ENCODE measurements at places on chromosomes 2 and 18.
A peak's percentile ranks its signal among the peaks of the same experiment; 100 is the strongest.

DNA sequence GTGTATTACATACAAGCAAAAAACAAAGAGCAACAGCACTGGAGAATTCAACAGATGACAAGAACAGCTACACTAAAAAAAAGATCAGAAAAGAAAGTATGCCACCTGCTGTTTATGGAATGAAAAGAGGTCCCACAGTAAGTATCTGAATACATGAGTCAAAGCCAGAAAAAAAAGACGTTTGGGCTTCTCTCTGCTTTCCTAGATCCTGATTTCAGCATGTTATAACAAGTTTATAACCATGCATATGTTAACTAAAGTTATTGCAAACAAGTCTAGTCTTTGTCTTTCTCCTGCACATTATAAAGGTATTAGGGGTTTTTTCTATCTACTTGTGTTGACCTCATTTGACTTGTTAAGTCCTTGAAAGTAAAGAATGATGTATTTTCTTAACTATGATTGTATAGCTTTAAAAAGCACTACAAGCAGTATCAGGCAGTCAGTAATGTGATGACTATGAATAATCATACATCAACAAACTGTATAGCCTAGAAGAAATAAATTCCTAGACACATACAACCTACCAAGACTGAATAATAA lies 108.5 kb upstream of the COL5A2 start:
- no peaks in the 10 kb centered on the region for H3K36me3 ChIP-seq
- H3K27ac ChIP-seq, result no peak overlapping the region
- no peaks in the 10 kb centered on the region for H3K4me1 ChIP-seq

GRCh38 chr2:223925106-223925505 lies 20.0 kb downstream of the WDFY1 start:
- H3K27ac ChIP-seq, result no peak overlapping the region
- no peak overlapping the region for H3K4me3 ChIP-seq
- DNase-seq, result no peak
- peaks cover 38% of the 10 kb centered on the region for H3K36me3 ChIP-seq

- DNase-seq, result no peak
- H3K36me3 ChIP-seq, result peaks cover 54% of the 10 kb centered on the region
- no peak overlapping the region for H3K4me3 ChIP-seq
- H3K27ac ChIP-seq, result no peak overlapping the region
Observed at GRCh38 chr2:96625571-96626552, 12.2 kb downstream of the KANSL3 start.

DNA sequence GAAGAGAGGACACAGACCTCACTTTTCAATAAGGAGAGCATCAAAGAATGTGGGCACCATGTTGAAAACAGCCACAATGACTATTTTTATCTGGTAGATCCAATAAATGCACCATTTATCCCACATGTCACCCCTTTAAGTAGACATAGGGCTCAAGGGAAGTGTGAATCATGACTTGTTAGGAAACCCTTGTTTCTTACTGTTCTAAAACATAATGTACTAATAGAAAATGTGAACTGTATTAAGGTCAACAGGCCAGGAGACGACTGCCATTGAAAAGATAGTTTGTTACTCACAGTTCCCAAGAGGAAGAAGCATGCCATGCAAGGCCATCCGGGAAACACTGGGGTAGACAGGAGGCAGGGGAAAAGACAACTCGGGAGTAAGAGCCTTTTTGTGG lies 137.7 kb downstream of the EN1 start:
- H3K36me3 ChIP-seq, result no peaks in the 10 kb centered on the region
- no peak for DNase-seq
- peaks cover 3% of the 10 kb centered on the region for H3K4me1 ChIP-seq
- H3K27me3 ChIP-seq, result no peaks in the 10 kb centered on the region
- no peak overlapping the region for H3K27ac ChIP-seq

- H3K4me1 ChIP-seq, result peaks cover 5% of the 10 kb centered on the region
- H3K36me3 ChIP-seq, result no peaks in the 10 kb centered on the region
- no peak overlapping the region for H3K4me3 ChIP-seq
- H3K27me3 ChIP-seq, result no peaks in the 10 kb centered on the region
Observed at GRCh38 chr18:36485772-36486171, 188.3 kb downstream of the FHOD3 start.

DNA sequence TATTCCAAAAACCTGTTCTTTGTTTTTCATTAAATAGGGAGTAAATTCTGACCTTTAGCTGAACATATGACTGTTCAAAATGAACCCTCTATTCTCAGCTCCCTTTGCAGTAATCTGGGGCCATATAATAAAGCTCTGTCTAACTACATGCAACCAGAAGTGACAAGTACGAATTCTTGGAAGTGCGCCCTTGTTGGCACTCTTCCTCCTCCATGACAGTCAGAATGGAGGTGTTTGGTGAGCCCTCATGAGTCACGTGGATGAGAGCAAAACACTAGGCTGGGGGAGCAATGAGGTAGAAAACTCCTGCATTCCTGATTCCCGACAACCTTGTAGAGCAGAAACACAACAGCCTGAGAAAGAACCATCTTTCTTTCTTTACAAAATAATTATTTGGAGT lies 552.9 kb downstream of the FBXO15 start:
- no peak overlapping the region for H3K4me3 ChIP-seq
- no peaks in the 10 kb centered on the region for H3K36me3 ChIP-seq
- H3K27ac ChIP-seq, result no peak overlapping the region
- H3K4me1 ChIP-seq, result no peaks in the 10 kb centered on the region

DNA sequence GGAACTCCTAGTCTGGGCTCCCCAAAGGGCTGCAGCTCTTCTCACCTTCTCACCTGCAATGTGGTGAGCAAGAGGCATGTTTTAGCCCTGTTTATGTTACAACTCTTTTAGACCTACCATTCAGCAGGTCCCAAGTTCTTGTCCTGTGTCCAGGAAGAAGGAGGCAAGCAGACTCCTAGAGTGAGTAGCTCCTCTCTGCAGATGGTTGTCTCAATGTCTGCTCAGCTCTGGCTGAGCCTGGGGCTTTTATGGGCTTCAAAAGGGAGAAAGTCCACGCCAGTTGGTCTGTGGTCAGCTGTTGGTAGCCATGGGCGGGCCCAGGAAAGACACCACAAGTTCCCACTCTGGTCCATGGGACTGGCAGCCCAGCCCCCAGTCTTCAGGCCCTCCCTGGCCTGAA lies 148.1 kb upstream of the HS6ST1 start:
- H3K4me3 ChIP-seq, result no peak overlapping the region
- no peak overlapping the region for H3K27ac ChIP-seq
- H3K27me3 ChIP-seq, result no peaks in the 10 kb centered on the region
- H3K36me3 ChIP-seq, result peaks cover 25% of the 10 kb centered on the region

DNA sequence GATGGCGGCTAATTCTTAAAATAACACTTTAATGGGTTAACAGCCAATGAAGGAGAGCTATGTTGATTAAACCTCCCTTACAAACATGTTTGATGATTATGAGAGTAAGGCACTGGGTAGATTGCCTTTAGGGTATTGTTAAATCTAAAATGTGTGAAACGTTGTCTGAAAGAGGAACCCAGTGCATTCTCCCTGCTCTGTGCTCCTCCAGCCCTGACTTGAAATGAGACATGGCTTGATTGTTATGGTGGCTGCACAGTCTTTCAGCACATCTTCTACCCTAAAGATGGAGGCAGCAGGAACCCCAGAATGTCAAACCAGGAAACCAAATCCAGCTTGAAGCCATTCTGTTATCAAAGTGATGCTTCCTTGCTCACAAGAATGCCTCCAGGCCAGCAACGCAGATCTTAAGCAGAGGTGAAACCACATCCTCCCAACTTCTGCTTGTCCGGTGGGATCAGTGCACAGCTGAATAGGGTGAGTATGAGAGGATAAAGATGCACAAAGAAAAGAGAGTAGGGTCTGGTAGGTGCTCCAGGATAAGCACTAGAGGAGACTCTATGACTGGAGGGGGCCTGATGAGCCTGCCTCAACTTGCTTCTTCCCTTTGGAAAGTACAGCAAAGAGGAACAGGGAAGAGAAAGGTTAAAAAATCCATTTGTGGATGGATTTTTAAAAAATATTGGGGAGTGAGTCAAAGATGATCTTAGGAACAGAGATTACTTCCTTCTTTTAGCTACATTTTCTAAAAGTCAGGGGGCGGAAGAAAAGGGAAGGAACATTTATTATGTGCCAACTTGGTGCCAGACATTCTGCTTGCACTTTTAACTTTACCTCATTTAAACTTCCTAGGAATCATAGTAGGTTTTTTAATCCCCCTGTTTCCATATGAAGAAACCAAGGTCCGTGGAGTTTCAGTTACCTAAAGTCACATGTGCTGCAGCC lies 523.0 kb downstream of the TXNL1 start:
- H3K27me3 ChIP-seq, result peaks cover 2% of the 10 kb centered on the region
- no peak overlapping the region for H3K27ac ChIP-seq
- no peaks in the 10 kb centered on the region for H3K36me3 ChIP-seq
- H3K4me3 ChIP-seq, result no peak overlapping the region
- peaks cover 2% of the 10 kb centered on the region for H3K4me1 ChIP-seq

GRCh38 chr18:361941-362310 lies 94.1 kb upstream of the THOC1 start:
- no peak overlapping the region for H3K27ac ChIP-seq
- peaks cover 9% of the 10 kb centered on the region for H3K4me1 ChIP-seq
- no peaks in the 10 kb centered on the region for H3K36me3 ChIP-seq

- H3K27me3 ChIP-seq, result no peaks in the 10 kb centered on the region
- no peaks in the 10 kb centered on the region for H3K4me1 ChIP-seq
- DNase-seq, result no peak
- H3K36me3 ChIP-seq, result peaks cover 5% of the 10 kb centered on the region
- H3K27ac ChIP-seq, result no peak overlapping the region
Observed at GRCh38 chr2:68825866-68826265, 45.3 kb downstream of the BMP10 start.

DNA sequence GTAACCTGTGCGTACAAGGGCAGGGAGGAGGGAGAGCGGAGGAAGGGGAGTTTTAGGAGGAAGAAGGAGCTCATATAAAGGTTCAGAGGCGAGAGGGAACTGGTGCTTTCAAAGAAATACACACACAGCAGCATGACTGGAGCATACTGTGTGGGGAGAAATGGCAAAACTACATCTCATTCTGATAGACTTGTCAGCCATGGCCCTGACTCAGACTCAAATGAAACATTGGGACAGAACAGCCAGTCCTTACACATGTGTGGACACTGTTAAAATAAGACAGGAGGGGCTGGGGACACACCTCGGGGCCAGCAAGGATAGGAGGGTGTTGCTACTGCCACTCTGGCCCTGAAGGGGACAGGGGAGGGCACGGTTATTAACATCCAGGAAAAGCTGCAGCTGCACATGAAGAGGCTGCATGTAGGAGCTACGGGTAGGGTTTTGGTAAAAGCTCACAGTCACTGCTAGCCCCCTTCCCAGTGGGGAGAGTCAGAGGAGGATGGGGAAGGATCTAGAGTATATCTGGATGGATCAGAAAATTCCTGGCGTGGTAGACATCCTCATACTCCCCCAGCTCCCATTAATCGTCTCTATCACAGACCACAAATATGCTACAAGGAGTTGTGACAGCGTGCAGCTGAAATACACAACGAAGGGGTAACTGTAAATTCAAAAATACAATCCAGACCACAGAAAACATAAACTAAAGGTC lies 110.5 kb downstream of the GATA6 start:
- no peaks in the 10 kb centered on the region for H3K36me3 ChIP-seq
- H3K27ac ChIP-seq, result no peak overlapping the region

DNA sequence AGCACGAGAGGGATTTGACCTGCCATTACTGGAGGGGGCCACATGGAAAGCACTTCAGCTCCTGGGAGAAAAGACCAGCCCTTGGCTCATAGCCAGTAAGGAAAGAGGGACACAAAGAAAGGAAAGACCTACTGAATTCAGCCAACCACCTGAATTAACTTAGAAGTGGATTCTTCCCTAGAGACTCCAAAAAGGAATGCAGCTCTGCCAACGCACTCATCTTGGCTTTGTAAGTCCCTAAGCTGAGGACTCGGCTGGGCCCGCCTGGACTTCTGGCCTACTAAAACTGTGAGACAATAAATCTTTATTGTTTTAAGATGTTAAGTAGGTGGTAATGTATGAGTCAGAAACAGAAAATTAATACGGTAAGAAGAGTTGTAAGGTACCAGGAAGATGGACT lies 11.5 kb downstream of the ATF2 start:
- H3K27ac ChIP-seq, result no peak overlapping the region
- H3K4me1 ChIP-seq, result no peaks in the 10 kb centered on the region
- H3K36me3 ChIP-seq, result peaks cover 5% of the 10 kb centered on the region
- no peak overlapping the region for H3K4me3 ChIP-seq

- no peak overlapping the region for H3K4me3 ChIP-seq
- no peaks in the 10 kb centered on the region for H3K36me3 ChIP-seq
- no peak overlapping the region for H3K27ac ChIP-seq
- no peaks in the 10 kb centered on the region for H3K27me3 ChIP-seq
Observed at GRCh38 chr2:175282886-175283285, 101.4 kb upstream of the ATP5MC3 start.

DNA sequence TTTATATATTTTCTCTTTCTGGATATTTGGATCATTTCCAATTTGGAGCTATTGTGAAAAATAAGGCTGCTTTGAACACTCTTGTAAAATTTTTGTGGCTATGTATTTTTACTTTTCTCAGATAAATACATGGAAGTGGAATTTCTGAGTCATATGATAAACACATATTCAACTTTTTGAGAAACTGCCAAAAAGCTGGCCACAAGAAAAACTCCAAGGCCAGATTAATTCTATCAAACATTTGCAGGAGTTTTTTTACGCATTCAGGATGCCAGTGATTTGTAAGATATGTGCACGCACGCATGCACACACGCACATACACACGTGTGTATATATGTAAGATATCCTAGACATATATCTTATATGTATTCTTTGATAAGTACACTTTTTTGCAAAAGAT lies 477.5 kb upstream of the SPHKAP start:
- no peaks in the 10 kb centered on the region for H3K27me3 ChIP-seq
- peaks cover 1% of the 10 kb centered on the region for H3K36me3 ChIP-seq
- H3K4me3 ChIP-seq, result no peak overlapping the region
- no peak for DNase-seq

GRCh38 chr2:66684289-66684688 lies 249.4 kb downstream of the MEIS1 start:
- no peaks in the 10 kb centered on the region for H3K36me3 ChIP-seq
- peaks cover 7% of the 10 kb centered on the region for H3K4me1 ChIP-seq

DNA sequence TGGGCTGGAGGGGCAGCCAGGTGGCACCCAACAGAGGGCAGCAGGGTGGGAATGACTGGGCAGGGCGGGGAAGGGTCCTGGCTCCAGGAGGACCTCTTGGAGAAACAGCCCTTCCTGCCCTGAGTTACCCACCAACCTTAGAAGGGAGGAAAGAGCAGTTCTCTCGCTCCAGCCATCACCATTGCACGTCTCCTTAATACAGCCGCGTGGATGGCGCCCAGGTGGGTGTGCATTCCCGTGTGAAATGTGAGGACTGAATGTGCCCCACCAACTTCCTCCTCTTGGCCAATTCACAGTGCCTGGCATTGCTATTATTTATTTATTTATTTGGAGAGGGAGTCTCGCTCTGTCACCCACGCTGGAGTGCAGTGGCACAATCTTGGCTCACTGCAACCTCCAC lies 107.0 kb downstream of the SMIM21 start:
- no peaks in the 10 kb centered on the region for H3K36me3 ChIP-seq
- no peak overlapping the region for H3K4me3 ChIP-seq
- H3K4me1 ChIP-seq, result no peaks in the 10 kb centered on the region
- H3K27ac ChIP-seq, result no peak overlapping the region
- no peaks in the 10 kb centered on the region for H3K27me3 ChIP-seq
- no peak for DNase-seq

GRCh38 chr2:84904151-84904550 lies 1.3 kb upstream of the TMSB10 start:
- peaks cover 2% of the 10 kb centered on the region for H3K27me3 ChIP-seq
- peaks cover 11% of the 10 kb centered on the region for H3K36me3 ChIP-seq
- DNase-seq, result no peak
- no peaks in the 10 kb centered on the region for H3K4me1 ChIP-seq
- H3K27ac ChIP-seq, result no peak overlapping the region
- H3K4me3 ChIP-seq, result peak overlapping the region; percentile 76

GRCh38 chr2:53028225-53028624 lies 739.4 kb upstream of the CHAC2 start:
- H3K27ac ChIP-seq, result no peak overlapping the region
- H3K4me1 ChIP-seq, result no peaks in the 10 kb centered on the region
- H3K4me3 ChIP-seq, result no peak overlapping the region

- no peaks in the 10 kb centered on the region for H3K36me3 ChIP-seq
- no peak for DNase-seq
- H3K4me1 ChIP-seq, result no peaks in the 10 kb centered on the region
- no peak overlapping the region for H3K4me3 ChIP-seq
Observed at GRCh38 chr2:225366731-225367130, 32.8 kb upstream of the NYAP2 start.

Data from H9 (cell line).